ENCODE measurements at places on chromosomes 12 and 14.

- DNase-seq = no peak
These were observed 96.8 kb downstream of the MYRFL start for GRCh38 chr12:69921831-69922230.

DNA sequence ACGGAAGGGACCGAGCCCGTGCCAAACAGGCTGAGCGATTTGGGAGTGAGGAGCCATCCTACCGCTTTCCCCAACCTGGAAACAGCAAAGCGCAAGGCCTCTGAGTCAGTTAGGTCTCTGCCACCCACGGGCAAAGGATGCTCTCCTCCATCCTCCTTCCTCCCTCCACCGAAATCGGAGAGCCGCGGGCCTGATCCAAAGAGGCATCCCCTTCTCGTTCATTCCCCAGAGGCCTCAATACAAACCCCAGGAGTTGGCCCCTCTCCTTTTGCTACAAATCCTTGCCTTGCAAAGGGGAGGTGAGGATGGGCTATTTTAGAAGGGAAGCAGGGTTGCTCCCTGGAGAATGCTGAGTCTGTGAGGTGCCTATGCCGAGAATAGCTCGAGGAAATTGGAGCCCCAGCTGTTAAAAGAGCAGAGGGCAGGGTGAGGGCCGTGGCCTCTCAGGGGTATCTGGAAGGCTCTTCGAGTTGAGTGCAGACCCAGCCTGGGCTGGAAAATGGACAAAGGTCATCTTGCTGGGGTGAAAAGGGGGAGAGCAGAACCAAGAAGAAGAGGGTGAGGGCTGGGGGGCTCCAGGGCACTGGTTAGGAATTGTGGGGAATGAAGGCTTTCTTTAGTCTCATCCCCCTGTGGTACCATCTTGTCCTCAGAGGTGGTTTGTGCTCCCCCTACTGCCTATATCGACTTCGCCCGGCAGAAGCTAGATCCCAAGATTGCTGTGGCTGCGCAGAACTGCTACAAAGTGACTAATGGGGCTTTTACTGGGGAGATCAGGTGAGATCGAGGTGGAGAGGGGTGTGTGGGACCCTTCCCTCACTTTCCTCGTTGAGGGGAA lies 1.1 kb downstream of the TPI1 start:
- DNase-seq = peak; percentile 41

DNA sequence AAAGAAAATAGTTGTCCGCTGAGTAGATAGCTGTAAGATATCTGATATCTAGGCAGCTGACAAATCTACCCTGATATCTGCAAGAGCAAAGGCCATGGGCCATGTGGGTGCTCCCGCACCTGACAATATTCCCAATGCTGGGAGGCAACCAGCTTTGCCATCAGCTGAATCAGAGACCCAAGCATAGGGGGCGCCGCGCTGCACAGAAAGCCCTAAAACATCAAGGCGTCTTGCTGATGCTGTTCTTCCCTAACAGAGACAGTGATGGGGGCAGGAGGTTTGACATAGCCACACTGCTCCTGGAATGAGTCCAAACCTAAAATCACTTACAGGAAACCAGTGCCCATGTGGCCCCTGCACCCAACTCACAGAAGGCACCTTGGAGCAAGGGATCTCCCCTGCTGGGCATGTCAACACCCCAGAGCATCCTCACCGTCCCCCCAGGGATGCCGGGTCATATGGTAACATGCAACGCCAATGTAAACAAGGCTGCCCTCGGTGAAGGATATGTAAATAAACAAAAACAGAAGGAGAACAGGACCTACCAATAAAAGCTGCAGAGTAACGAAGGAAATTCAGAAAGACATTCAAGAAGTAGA lies 199.5 kb downstream of the TMEM132D start:
- DNase-seq = no peak

DNA sequence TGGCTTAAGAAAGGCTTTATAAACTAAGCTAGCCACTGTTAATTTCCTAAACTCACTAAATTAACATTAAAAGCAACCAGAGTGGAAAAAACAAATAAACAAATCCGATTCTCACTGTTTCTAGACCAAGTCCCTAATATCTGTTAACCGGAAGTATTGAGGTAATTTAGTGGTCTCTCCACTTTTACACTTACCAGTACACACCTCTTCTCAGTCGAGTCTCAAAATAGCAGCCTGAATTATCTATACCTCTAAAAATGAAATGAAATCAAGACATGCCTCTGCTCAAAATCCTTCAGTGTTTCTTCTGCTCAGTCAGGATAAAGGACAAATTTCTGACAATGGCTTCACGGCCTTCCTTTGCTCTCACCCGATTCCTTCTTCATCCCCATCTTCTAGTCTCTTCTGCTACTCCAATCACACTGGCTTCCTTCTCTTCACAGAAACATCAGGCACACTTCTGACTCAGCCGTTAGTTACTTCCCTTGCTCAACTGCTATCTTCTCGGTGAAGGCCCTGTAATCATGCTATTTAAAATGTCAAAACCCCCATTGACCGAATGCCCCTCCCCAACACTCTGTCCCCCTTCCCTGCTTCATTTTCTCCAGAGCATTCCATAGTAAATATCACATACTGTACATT lies 161.3 kb downstream of the KITLG start:
- DNase-seq = peak; percentile 83

GRCh38 chr12:72273499-72273837 lies 1.3 kb downstream of the TRHDE start:
- DNase-seq = no peak

- peak; percentile 60 for DNase-seq
These were observed 97.9 kb upstream of the DAAM1 start for GRCh38 chr14:59090572-59090971.

DNA sequence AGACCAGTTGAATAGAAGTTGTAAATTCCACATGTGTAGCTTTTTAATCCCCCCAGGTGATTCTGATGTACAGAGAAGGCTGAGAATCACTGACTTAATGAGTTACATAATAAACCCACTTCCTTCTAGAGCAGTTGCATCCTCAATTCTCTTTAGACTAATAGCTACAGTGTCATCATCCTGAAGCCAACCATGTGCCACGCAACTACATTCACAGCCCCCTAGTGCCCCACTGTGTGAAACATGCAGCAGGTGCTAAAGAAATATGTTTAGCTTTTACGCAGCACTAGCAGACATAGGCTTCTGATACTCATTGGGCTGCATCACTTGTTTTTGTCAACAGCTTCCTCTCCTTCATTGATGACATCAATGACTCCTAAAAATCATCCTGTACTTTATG lies 1168.3 kb downstream of the BCL11B start:
- no peak for DNase-seq

- DNase-seq = peak; percentile 92
These were observed 292.0 kb downstream of the RPAP3 start for GRCh38 chr12:47413806-47414205.

GRCh38 chr14:37187294-37187693 lies 10.4 kb upstream of the MIPOL1 start:
- DNase-seq = no peak

- DNase-seq = no peak
These were observed 103.2 kb upstream of the DIO3 start for GRCh38 chr14:101457936-101458740.

GRCh38 chr12:122928404-122929147 lies 32.7 kb upstream of the VPS37B start:
- no peak for DNase-seq

- no peak for DNase-seq
These were observed 90.0 kb downstream of the LRRC74A start for GRCh38 chr14:76916040-76916715.

GRCh38 chr12:115542656-115543055 lies 734.8 kb downstream of the MED13L start:
- DNase-seq = no peak

- peak; percentile 9 for DNase-seq
These were observed 47.3 kb upstream of the GTF2A1 start for GRCh38 chr14:81268016-81268416.

DNA sequence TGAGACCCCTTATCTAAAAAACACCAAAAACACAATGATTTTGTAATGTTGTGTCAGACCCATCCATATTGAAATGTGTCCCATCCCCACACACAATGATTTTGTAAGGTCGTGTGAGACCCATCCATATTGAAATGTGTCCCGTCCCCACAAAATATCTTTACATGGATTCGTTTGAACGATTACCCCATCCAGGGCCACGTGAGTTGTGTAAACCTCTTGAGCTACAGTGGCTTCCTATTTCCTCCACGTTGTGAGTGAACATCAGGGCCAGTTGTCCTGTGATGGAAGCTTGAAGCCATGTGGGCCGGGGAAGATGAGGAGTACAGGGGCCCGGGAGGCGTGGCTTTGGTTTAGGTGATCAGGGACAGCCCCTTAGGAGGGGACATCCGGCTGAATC lies 27.0 kb upstream of the ULK1 start:
- DNase-seq = no peak

DNA sequence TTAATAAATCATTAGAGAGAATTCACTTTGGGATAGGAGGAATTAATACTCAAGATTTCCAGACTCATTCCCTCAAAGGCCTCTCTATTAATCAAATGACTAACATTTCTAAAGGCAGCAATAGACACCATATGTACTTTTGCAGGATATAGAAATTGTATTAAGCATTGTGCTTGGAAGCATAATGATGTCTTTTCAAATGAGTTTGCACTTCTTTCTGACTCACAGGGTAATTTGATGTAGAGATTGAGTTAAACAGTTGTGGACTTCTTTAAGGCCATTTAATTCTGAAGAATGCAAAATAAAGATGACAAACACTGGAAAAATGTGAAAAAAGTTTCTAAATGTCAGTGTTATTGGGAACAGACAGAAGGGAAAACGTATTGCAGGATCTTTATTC lies 63.4 kb upstream of the CSRP2 start:
- DNase-seq = peak; percentile 85

- DNase-seq = no peak
These were observed 43.0 kb downstream of the FAM186A start for GRCh38 chr12:50353404-50353803.

- peak; percentile 50 for DNase-seq
These were observed 624 bp downstream of the M6PR start for GRCh38 chr12:8948701-8949341.

DNA sequence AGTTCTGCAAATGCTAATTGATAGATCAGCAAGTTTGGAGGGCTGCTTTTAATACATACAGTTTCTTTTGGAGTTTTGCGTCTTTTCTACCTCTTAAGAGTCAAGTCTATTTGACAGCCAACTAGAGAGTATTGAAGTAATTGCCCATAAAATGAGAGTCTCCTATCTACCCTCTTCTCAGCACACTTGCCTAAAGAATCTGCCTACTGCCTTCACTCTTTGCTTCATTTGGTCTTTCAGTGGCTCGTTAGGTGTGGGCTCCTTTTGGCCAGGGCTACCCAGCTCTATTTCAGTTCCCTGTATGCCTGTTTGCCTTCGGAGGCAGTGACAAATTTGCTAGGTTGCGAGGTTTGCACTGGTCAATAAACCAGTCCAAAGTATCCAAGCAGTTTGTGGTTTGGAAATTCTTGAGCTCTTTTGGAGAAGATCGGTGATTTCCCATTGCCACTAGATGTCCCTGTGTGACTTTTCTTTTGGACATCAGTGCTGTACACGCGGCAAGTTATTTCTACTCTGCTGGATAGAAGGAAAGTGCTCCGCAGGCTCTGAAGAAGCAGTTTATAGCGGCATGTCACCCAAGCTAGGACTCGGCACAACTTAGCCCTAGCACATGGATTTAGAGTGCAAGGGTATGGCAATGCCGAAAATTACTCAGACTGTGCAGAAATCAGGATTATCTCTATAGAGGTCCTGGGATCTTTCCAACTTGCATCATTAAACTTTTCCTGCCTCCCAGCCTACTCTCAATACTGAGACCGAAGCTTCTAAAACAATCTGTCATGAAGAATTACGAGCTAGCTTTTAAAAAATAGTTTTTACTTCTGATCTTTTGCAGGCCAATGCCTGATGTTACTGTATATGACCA lies 38.6 kb downstream of the MGST1 start:
- DNase-seq = peak; percentile 70

DNA sequence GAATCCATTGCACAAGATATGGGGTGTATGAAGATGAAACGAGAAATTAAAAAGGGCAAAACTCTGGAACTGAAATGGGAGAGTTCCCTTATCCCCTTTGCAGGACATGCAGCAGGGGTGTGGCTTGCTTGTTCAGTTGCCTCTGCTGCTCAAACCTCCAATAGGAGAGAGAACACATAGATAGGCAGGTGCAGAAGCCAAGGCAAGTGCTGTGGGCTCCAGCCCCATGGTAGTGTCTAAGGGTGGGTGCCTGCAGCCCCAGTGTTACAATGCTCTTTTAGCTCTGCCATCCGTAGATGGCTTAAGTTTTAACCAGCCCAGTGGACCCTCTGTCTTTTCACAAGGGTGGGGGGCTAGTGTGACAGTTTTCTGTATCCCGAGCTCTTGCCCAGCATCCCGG lies 69.7 kb downstream of the CMAS start:
- no peak for DNase-seq

DNA sequence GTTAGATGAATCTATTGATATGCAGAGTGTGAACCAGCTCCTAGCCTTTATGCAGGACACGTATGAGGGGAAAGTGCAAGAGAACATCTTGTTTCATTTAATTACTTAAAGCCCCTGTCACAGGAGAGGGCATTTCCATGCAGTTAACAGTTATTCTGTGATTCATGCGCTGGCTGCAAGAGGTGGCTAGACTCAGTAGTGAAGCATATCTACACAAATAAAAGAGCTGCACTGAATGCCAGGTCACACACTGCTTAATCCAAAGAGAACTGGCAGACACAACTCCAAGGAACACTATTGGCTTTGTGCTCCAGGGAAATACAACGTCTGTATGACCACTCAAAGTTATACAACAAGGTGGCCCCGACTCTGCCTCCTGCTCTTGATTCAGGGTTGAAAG lies 394.1 kb downstream of the C12orf75 start:
- no peak for DNase-seq

DNA sequence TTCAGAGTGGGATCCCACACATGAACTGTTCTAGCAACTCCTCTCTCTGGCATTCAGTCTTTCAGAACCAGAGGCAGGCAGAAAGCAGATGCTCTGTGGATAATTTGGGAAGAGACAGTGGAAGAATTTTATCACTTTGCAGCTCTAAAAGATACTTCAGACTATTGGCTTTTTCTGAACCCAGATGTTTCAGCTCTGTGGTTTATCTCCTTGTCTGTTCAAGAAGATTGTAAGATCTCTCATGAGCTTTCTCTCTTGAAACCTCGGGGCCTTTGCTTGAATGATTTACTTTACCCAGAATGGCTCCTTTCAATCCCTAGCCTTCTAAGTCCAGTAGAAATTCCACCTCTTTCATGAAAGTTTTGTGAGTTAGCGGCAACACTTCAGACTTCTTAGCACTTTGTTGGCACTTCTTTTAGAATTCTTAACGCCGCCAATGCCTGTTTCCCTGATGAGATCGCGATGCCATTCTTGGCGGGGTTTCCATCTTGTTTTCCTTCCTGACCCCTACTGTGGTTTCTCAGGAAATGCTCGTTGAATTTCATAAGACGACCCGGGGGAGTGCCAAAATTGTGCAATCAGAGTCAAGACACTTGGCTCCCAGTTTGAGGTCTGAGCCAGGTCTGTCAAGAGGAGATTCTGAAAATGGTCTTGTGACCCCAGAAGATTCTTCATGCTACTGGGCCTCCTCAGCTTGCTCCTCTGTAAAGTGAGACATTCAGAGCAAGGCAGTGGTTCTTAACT lies 107.0 kb upstream of the PRICKLE1 start:
- DNase-seq = no peak
